Aorta (tissue), 5 donors: ENCODE measurements at places on chromosomes 2 and 18. TPM values are rescaled to one million over a fixed set of nuclear protein-coding genes. Genes with fewer than 3 reads are reported as not detected.

- no peaks in the 10 kb centered on the region for H3K36me3 ChIP-seq
- DNase-seq = no peak
- H3K4me1 ChIP-seq = no peaks in the 10 kb centered on the region
- no peak overlapping the region for H3K27ac ChIP-seq
Measured at GRCh38 chr2:18630941-18631340, 41.6 kb upstream of the NT5C1B start.

The ERFE gene
- 0.96 TPM for total RNA-seq

DNA sequence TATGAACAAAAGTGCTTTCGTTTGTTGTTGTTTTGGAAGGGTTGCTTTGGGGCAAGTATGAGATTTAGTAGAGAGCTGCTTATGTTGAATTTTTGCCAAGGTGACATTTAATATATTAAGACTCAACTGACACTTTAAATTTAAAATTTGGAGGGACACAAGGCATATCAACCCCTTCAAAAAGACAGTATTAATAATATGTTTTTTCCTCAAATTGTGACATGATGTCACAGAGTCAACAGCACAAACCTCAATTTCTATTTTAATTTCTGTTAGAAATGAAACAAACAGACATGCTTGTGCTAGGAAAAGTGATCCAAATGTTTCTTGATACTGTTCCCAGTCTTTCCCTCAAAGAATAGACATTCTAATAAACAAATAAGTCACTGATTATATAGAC is 218.9 kb downstream of the CYRIA start:
- H3K27me3 ChIP-seq = no peaks in the 10 kb centered on the region
- no peak overlapping the region for H3K27ac ChIP-seq
- H3K36me3 ChIP-seq = no peaks in the 10 kb centered on the region

The KANSL3 gene
- total RNA-seq = 49.9 TPM

- no peaks in the 10 kb centered on the region for H3K27me3 ChIP-seq
- no peaks in the 10 kb centered on the region for H3K36me3 ChIP-seq
- DNase-seq = no peak
Measured at GRCh38 chr2:143068509-143068908, 60.7 kb upstream of the ARHGAP15 start.
